ENCODE measurements at places on chromosomes 5 and 9.
A peak's percentile ranks its signal among the peaks of the same experiment; 100 is the strongest.

DNA sequence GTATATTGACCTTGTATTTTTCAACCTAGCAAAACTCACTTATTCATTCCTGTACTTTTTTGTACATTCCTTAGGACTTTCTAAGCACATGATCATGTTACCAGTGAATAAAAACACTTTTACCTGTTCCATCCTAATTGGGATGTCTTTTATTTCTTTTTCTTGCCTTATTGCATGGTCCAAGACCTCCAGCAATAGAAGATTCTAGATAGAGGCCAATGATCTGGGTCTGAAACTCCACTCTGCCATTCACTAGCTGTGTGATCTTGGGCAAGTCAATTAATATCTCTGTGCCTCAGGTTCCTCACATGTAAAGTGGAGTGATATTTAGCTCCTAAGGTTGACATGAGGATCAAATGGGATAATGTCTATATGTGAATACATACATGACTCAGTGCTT, 8.5 kb upstream of the EXOSC2 start:
- DNase-seq = no peak

GRCh38 chr5:124477577-124477976, 268.9 kb downstream of the ZNF608 start:
- DNase-seq = no peak

DNA sequence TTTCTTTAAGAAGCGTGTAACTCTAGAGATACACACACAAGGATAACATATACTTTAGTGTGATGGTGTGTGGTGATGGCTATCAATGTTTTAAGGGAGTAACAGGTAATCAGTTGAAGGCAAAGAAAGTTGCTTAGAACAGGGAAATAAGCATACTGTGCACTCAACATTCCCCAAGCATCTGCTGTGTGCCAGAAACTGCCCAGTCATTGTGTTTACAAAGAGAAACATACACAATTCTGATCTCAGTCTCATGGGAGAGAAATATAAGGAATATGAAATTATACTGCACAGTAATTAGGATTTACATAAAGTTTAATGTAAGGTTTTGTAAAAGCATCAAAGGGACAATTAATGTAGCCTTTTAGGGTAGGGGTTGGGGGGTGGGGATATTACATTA, 224.1 kb upstream of the TYRP1 start:
- no peak for DNase-seq

- no peak for DNase-seq
These were observed 75.7 kb downstream of the FBXL7 start for GRCh38 chr5:15575666-15576065.

DNA sequence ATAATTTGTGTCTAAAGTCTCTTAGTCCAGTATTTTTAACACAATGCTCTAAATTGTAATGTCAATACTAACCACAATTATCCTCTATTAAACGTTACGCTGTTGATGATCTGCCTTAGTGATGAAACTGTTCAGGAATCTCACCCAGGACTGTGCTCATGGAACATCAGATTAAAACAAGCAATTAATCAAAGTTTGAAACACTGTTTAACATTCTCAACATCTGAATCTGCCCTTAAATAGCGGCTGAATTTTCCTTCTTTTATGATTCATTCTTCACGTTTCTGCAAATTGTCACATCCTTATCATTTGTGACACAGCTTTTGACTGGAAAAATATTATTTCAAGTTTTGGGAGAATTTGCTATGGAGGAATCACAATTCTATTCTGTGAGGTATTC, 113.8 kb downstream of the MARCHF11 start:
- DNase-seq = no peak

DNA sequence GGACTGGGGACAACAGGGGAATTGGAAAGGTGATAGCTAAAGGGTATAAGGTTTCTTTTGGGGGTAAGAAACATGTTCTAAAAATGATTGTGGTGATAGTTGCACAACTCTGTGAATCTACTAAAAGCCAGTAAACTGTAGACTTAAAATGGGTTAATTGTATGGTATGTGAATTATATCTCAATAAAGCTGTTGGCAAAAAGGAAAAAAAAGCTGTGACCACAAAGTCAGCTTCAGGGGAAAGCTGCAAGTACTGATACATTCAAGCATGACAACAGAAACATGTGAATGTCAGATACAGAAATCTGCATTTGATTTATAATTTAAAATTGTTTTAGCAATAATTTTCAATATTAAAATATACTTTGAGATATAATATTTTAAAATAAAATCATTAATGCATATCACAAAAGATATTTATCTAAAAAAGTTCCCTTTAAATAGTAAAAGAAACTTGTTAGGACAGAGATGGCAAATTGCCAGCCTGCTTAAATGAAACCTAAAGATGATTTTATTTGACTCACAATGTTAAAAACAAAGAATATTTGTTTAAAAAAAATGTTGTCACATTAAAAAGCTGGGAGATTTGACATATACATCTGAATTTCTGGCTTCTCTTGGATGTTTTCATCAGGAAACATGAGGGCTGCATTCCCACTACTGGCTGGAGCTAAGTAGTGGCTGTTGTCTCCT, 66.0 kb downstream of the TBCA start:
- DNase-seq = no peak

DNA sequence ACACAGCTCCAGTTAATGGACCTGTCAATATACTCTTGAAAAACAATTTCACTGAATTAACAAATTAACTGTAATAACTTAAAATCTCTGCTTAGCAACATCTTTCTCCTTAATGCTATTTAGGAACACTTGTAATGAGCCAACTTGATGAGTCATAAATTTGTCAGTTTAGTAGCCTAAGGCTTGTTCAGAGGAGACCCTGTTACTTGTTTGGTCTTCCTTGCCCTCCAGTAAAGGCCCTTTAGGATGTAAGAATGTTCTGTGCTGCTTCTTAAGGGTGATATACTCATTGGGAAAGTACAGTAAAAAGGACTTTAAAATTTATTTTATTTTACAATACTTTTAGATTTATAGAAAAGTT, 11.4 kb upstream of the MATR3 start:
- no peak for DNase-seq

DNA sequence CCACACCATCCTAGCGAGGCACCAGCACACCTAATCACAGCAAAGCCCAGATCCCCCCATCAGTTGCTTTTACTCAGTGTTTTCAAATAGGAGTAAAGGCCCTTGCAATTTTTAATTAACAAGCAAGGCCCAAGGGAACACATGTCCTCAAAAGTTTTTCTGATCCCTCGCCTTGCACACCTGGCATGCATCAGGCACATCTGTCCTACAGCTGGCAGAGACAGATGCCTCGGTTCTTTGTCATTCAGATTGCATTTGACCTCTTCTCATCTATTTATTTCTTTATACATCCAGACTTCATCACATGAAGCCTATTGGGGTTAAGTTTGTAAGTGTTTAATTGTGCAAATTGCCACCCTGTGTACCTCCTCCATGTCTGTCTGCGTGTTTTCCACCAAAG, 241.4 kb downstream of the MARCHF11 start:
- DNase-seq = no peak

DNA sequence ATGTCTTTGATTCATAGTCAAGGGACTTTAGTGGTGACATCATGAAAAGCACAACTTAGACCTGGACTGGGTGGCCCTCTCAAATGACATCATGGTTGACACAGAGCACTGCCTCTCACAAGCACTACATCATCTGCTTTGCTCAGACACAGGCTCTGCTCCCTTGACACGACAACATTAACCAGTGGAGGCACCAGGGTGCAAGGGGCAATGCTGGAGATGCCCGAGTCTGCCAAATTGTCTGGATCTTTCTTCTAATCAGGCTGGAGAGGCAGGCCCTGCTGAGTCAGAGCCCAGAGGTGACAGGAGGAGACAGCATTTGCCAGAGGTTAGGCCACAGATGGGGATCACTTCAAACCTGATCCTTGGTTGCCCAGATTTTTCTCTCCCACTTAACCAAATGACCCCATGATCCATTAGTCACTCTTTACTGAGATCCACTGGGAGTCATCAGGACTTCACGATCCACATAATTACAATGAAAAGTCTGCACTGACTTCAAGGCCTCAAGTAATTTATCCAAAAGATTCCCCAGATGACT, 174.4 kb downstream of the SLIT3 start:
- no peak for DNase-seq

DNA sequence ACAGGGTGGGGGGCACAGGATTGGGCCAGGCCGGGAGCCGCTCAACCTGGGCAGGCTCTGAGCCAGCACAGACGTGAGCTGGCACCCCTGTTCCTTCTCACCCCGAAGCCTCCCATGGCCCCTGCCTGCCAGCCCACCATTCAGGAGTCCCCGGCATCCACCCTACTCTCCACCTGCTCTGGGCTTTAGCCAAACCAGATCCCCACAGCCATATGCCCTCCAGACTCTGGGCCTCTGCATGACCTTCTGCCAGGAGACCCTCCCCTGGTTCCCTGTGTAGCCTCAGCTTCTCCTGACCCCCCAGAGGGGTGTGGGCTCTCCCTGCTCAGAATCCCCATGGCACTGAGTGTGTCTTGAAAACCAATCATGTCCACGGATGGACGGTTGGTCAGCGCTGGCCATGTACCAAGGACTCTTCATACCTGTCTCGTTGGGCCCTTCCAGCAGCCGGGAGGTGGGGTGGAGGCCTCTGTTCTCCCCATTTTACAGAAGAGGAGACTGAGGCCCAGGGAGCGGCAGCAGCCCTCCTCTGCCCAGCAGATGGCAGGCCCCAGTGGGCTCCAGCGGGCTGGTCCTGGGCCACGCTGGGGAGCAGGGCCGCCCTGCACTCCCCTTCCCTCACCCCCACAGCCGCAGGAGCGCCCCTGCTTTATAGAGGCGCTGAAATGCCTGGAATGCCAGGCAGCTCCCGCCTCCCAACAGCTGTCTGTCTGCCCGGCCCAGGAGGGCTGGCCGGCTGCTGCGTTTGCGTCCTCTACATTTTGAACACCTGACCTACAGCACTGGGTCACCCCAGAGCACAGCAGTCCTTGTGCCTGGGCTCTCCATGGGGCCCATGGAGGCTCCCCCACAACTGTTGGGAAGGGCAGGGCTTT, 3.5 kb upstream of the MYMK start:
- DNase-seq = no peak

- DNase-seq = no peak
These were observed 173.8 kb downstream of the AUH start for GRCh38 chr9:91187965-91188344.

DNA sequence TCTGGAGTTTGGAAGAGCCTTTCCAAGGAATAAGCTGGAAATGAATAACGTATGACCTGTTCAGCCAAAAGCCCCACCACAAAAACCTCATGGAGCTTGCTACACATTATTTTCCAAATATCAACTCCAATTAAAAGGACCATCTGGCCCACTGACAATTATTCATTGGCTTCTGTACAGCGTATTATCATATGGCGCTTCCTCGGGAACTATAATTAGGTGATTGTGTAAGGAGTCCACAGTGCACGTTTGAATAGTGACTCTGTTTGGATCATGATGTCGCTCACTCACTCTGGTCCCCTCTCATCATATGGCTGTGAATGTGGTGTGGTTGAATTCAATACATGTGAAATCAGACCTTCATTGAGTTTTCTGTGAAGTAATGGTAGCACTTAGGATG, 52.1 kb downstream of the GDNF start:
- no peak for DNase-seq

- no peak for DNase-seq
These were observed 26.3 kb downstream of the SLC6A3 start for GRCh38 chr5:1418921-1419280.

GRCh38 chr5:111075520-111075919, 4.0 kb downstream of the TSLP start:
- DNase-seq = no peak

- DNase-seq = no peak
These were observed 179.6 kb upstream of the PITX1 start for GRCh38 chr5:135213466-135214239.

DNA sequence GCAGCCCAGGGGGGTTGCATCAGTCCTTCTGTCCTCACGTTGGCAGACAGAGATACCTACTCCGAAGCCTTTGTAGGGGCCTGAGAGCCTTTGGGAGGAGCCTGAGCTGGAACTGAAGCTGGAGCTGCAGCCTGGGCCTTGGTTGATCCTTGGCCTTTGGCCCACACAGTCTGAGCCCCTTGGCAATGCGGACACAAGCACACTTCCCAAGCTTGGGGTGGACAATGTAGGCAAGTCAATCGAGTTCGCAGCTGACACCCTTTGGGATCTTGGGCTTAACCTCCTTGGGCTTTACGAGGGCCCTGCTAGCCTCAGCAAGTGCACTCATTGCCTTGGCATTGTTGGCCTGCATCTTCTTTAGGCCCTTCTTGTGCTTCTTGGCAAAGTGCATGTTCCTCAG, 5.9 kb downstream of the CSNK1A1 start:
- no peak for DNase-seq

- DNase-seq = no peak
These were observed 139.9 kb upstream of the ACOT12 start for GRCh38 chr5:81533629-81534405.

DNA sequence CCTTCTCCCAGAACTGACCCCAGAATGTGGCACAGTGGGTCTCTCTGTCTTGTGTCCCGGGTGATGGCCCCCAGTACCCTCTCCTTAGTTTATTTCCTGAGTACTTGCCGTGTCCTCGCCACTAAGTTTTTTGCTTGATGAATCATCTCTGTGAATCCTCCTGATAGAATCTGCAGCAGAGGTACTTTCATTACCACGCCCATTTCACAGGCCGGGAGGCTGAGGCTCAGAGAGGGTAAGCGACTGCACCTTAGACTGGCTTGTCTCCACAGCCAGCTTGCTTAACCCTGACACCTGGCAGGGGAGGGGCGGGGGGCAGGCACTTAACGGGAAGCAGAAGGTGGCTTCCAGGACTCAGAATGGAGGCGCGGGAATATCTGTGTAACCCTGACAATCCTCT, 7.9 kb upstream of the IER5L start:
- DNase-seq = peak; percentile 54

- no peak for DNase-seq
These were observed 8.6 kb upstream of the ZNF169 start for GRCh38 chr9:94250456-94250855.

- no peak for DNase-seq
These were observed 72.1 kb downstream of the ABCA1 start for GRCh38 chr9:104855807-104856206.

- DNase-seq = no peak
These were observed 244.0 kb downstream of the YTHDC2 start for GRCh38 chr5:113757508-113757907.

- DNase-seq = peak; percentile 17
These were observed 31.0 kb downstream of the CSF2 start for GRCh38 chr5:132104556-132104955.

DNA sequence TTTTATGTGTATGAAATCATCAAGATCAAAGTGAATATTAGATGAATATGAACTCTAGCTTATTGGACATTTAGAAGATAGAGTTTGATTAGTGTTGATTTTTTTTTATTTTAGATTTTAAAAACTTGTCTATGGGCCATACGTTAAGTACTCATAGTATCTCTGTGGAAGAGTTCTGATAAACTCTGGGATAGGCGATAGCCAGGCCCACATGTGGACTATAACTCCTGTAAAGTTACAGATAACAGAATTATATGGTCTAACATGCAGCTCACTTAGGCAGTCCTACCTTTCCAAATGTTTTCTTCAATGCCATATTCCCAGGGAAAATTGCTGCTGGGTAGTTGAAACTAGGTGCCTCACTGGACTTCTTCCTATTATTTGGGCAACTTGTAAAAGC, 10.4 kb downstream of the SLC31A1 start:
- DNase-seq = no peak

All from activated CD4-positive, alpha-beta T cell treated with anti-CD3 and anti-CD28 coated beads, Interleukin-2, amount 50 U/mL, for 48 hours (primary cell).